ENCODE measurements at places on chromosomes 7 and 10. TPM values are rescaled to one million over a fixed set of nuclear protein-coding genes. Genes with fewer than 3 reads are reported as not detected.

DNA sequence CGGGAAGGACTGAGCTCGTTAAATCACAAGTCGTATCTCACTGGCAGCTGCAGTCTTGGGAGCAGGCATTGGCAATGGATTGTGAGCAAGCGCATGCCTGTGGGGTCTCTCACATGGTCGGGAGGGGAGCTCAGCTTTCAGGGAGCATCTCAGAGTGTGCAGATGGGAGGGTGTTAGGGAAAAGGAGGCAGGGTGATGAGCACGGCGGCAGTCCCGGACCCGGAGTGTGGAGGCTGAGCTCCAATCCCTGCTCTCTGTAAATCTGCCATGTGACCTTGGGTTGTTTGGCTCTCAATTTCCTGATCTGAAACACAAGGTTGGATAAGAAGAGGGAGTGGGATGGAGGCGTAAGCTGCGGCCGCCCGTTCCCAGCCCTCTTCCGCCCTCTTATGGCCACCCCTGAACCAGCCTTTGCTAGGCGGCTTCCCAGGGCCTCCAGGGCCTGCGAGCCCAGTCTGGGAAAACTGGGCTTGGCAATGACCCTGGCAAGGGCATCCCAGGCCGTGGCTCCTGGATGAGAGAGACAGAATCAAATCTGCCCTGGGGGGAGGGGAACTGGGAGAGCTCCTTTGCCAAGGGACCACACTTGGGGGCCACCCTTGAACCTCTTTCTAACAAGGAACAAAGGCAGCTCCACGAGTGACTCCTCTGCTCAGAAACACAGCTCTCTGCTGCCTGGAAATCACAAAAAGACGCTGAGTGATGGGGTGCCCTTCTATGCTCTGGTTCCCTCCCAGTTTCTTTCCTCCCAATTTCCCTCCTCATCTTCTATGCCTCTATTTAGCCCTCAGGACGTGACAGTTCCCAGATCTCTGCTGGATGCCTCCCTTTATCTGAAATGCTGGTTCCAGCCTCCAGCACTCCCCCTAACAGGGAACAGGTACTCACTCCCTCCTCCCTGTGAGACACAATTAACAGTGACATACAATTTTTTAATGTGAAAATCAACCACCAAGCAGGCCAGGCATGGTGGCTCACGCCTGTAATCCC, 41.7 kb upstream of the LOXL4 start:
- peak; percentile 92 for DNase-seq

- DNase-seq = no peak
Measured at GRCh38 chr10:127979045-127979444, 72.1 kb downstream of the PTPRE start.

C7orf33 gene
- total RNA-seq = 0.64 TPM

CTAGE4 gene
- 1.4 TPM for total RNA-seq

DPYSL4 gene
- 44.5 TPM for total RNA-seq

GRCh38 chr7:159065852-159066480, 78.7 kb downstream of the VIPR2 start:
- DNase-seq = no peak

DNA sequence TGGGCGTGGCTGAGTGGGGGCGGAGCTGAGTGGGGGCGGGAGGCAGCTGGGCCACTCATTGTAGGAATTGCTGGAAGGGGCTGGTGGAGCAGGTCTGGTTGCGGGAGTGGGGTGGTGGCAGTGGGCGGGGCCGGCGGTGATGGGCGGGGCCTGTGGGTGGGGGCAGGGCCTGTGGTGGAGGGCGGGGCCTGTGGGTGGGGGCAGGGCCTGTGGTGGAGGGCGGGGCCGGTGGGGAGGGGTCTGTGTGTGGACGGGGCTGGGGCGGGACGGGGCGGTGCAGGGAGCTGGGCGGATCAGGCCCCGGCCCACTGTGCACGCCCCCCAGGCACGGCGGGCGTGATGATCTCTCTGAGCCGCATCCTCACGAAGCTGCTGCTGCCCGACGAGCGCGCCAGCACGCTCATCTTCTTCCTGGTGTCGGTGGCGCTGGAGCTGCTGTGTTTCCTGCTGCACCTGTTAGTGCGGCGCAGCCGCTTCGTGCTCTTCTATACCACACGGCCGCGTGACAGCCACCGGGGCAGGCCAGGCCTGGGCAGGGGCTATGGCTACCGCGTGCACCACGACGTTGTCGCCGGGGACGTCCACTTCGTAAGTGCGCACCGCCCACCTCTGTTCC, 14.0 kb downstream of the SLC29A4 start:
- DNase-seq = no peak

CFAP46 gene
- 5.2 TPM for total RNA-seq

- no peak for DNase-seq
Measured at GRCh38 chr7:102050864-102051460, 233.5 kb downstream of the CUX1 start.

IFIT3 gene
- 2.4 TPM for total RNA-seq

RARRES2 gene
- 4.1 TPM for total RNA-seq

GRCh38 chr10:30931094-30931493, 100.6 kb downstream of the ZNF438 start:
- DNase-seq = no peak

GRCh38 chr7:3461923-3462322, 160.9 kb downstream of the SDK1 start:
- no peak for DNase-seq

HOXA7 gene
- total RNA-seq = not detected

PRLHR gene
- 0.36 TPM for total RNA-seq

DNA sequence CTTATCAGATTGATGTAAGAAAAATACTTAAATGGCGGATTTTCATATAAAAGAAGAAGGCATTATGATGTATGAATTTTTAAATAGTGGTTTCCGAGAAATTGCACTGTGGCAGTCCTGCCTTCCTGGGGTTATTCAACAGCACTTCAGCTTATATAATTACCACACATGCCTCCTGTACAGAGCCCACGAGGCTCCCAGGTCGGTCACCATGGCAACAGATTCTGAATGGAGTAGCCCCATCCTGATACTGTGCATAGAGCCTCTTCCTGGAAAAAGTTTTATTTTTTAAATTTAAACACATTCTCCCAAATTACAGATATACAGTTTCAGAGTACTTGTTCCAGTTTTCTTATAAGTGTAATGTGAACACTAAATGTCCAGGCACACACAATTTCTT, 15.9 kb upstream of the ASB4 start:
- no peak for DNase-seq

DNA sequence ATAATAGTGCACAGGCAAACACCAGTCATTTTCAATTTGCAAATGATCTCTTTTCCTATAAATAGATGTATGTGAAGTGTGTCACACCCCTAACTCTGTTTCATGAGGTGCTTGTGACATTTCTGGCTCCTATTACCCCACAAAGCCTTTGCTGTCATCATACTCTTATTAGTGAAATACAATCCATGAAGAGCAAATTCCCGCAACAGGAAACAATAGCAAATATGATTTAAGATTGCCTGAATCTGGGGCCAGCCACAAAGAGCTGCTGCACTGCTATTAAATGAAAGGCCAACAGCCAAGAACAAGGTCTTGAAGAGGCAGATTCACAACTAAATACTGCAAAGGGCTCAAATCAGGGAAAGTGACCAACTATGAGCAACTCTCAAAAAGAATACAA, 96.3 kb upstream of the CAV2 start:
- no peak for DNase-seq

DNA sequence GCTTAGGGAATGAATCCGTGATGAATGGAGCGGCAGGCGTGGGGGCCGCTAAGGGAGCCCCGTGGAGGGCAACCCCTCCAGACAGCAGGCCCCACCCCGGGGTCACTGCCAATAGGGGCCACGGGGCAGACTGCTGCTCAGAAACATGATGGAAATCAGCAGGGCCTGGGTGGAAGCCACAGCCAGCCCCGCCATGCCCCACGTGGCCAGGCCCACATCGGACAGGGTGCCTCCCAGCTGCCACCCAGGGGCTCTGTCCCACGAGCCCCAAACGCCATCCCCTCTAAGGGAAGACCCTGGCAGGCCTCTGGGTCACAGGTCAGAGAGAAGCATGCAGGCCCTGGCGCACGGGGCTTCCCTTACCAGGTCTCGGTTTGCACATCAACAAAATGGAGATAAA, 28.4 kb downstream of the TNRC18 start:
- DNase-seq = no peak

DNA sequence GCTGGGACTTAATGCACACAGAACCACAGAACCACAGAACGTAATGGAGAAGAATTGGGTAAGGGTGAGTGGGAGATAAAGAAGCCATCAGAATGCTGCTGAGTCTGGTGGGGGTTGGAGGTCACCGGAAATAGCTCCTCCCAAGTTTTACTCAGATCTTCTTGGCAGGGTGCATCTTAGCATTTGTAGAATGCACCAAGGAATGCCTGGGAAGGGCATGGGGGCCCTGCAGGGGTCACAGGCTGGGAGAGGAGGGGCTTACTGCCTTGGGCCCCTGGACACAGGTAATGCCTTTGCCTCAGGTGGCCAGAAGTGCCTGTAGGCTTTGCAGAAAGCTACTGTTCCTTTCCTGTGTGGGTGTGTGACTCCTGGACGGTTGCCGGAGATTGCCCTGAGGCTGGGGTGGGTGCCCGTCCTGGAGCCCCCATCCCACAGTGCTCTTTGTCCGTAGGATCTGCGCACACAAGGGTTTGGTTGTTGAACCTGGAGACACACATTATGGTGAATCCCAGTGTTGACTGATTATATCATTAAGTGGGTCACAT, 55.1 kb downstream of the MGMT start:
- DNase-seq = no peak

- no peak for DNase-seq
Measured at GRCh38 chr10:42428534-42428933, 209.8 kb downstream of the ZNF33B start.

- DNase-seq = no peak
Measured at GRCh38 chr7:95472581-95473161, 13.1 kb upstream of the ASB4 start.

EN2 gene
- total RNA-seq = 11.9 TPM

- DNase-seq = no peak
Measured at GRCh38 chr10:131580674-131581073, 269.2 kb upstream of the TCERG1L start.

DNA sequence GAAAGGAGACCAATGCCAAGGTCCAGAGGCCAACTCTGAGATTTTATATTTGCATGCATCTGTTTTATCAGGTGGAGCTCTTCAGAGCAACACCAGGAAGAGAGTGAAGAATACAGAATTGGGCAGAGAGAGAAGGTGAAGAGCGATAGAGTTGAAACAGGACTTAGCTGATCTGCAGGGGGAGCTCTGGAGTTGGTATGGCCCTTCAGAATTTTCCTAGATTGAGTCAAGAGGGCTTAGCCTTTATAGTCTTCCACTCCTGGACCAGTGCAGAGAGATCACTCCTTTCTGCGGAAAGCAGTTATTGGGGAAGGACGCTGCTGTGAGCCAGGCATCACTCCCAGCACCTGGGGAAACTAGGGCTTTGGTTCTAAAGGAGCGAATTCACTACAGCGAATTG, 105.0 kb upstream of the DGKB start:
- DNase-seq = no peak

DNA sequence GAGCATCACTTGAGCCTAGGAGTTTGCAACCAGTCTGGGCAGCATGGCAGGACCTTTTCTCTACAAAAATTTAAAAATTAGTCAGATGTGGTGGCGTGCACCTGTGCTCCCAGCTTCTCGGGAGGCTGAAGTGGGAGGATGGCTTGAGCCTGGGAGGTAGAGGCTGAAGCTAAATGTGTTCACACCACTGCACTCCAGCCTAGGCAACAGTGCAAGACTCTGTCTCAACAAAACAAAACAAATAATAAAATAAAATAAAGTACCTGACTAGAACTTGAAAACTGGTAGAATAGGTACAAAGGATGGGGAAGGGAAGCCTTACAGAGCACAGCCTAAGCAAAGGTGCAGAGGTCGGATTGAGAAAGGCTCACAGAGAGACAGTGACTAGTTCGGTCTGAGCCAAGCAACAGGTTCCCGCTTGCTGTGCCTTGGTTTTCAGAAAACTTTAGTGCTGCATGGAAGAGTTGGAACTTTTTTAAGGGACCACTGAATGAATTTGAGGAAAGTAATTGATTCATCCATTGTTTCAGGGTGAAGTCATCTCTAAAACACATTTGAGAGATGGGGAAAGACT, 100.1 kb upstream of the STK17A start:
- no peak for DNase-seq

CPA1 gene
- not detected for total RNA-seq

- DNase-seq = no peak
Measured at GRCh38 chr7:7209412-7210050, 27.2 kb downstream of the C1GALT1 start.

GRCh38 chr10:91022390-91022789, 101.5 kb upstream of the ANKRD1 start:
- no peak for DNase-seq

GRCh38 chr10:112265745-112266144, 17.5 kb upstream of the TECTB start:
- DNase-seq = no peak

TAS2R4 gene
- total RNA-seq = 13.2 TPM

GRCh38 chr10:131142517-131143380, 168.8 kb downstream of the TCERG1L start:
- DNase-seq = no peak

GOLGA7B gene
- 10.2 TPM for total RNA-seq

DNA sequence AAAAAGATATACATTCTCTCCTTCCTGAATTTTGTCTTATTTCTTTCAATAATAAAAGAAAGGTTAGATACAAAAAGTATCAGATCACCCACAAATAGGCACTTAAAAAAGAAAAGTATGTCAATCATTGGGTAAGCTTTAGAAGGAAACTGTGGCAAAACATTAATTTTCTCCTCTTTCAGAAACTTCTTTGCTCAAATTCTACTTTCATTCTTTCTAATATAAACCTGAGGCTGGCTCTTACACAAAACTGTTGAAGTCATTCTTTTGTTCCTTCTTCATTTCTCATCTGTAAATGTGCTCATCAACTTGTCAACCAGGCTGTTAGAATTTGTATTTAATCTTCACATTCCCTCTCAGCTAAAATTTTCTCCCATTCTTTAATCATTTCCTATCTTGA, 124.6 kb downstream of the LRRN3 start:
- no peak for DNase-seq

PON3 gene
- 0.36 TPM for total RNA-seq

ANKRD61 gene
- total RNA-seq = not detected

DNA sequence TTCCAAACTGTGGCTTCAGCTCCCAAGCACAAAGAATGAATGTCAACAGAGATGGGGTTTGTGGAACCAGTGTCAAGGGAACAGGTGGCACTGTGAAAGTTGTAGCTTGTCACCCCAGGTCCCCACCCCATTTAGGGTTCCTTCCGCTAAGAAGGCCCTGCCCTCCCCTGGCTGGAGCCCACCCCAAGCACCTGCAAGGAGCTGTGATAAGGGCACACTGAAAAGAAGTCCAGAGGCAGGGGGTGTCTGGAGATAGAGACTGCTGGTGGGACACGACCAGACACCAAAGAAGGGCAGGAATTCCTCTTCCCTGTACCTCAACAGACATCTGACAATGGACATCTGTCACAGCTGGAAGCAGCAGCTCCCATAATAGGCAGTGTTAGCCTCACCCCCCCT, 4.5 kb downstream of the GRID1 start:
- no peak for DNase-seq

Data from cerebellum (tissue), 4 donors.